Osteocyte (in vitro differentiated cells): ENCODE measurements at places on chromosomes 2 and 18. TPM values are rescaled to one million over a fixed set of nuclear protein-coding genes. Genes with fewer than 3 reads are reported as not detected.

The SPATA3 gene
- not detected in 2 replicates for total RNA-seq

The LYG1 gene
- total RNA-seq: 1.1 and 1.8 TPM in 2 replicates

The ANKRD12 gene
- 33.1 and 40.0 TPM in 2 replicates for total RNA-seq

The IL36G gene
- not detected in 2 replicates for total RNA-seq

The LRRC30 gene
- total RNA-seq: not detected in 2 replicates

The EML6 gene
- 0.42 and 1.1 TPM in 2 replicates for total RNA-seq

The CCDC85A gene
- total RNA-seq: 1.5 and 1.7 TPM in 2 replicates

The CROCC2 gene
- total RNA-seq: not detected in 2 replicates

The CAVIN2 gene
- total RNA-seq: 5.3 and 6.6 TPM in 2 replicates

The PLEKHH2 gene
- total RNA-seq: 17.4 and 19.6 TPM in 2 replicates

The CCDC74B gene
- 1.7 and 2.2 TPM in 2 replicates for total RNA-seq

The FAHD2A gene
- 40.3 and 40.4 TPM in 2 replicates for total RNA-seq
